ENCODE measurements at places on chromosomes 12 and 14.
A peak's percentile ranks its signal among the peaks of the same experiment; 100 is the strongest.

- DNase-seq = no peak
Observed at GRCh38 chr12:120402217-120402616, 33.3 kb upstream of the MSI1 start.

DNA sequence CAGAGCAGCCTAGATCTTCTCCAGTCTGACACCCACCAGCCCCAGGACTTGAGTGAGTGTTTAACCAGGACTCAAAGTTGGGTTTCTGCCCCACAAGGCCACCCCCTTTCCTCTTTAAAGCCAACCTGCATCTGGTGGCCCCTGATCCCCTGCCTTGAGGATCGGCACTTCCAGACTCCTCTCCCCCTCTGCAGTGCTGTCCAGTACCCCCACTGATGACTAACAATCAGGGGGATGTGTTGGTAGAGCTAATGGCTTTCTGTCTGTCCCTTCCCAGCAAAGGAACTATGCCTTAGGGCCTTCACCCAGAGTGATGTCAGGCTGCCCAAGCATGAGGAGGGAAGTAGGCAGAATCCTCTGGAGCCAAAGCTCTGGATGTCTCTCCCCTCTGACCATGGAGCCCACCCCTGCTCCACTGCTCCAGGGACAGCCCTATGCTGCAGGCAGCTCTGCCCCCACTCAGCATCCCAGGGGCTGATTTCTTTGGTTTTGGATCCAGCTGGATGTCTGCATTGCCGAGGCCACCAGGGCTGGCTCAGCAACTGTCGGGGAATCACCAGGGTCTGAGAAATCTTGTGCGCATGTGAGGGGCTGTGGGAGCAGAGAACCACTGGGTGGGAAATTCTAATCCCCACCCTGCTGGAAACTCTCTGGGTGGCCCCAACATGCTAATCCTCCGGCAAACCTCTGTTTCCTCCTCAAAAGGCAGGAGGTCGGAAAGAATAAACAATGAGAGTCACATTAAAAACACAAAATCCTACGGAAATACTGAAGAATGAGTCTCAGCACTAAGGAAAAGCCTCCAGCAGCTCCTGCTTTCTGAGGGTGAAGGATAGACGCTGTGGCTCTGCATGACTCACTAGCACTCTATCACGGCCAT lies 42.9 kb downstream of the DAD1 start:
- peak; percentile 67 for DNase-seq

DNA sequence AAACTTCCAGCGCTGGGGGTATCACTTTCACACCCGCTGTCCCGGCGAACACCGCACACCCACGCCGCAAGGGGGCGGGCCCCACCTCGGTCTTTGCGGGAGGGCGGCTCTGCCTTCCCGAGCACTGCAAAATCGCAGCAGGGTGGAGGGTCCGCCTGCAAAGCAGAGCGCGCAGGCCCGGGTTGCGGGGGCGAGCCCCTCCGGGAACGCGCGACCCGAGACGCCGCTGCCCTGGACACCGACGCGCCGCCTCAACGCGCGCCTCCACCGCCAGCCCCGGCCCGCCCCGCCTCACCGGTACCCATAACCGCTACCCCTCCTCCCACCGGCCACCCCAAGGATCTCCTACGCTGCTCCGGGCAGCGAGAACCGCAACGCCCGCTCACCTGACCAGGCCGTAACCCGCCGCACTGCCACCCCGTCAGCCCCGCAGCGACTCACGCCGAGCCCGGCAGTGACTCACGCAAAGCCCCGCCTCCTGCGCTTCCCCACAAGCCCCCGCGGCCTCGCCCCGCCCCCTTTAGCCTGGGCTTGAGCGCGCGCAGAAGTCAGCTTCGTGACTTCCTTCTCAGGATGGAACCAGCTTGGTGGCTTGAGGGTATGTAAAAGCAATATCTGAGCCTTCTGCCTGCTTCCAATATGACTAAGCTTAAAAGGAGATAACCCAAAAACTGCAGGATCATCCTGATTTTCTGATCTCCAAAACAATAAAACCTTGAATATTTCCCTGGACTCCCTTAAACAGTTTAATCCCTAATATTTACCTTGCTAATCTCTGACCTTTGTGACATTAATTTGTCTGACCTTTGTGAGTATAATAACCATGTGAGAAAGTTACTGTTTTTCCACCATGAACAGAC lies at the start of gene RPAP3:
Gene RPAP3 (minus strand): TSS at position 465 of the 860 bp plus-strand sequence. CDS start 3,190 bp downstream, outside the sequence.
- DNase-seq = peak; percentile 84

DNA sequence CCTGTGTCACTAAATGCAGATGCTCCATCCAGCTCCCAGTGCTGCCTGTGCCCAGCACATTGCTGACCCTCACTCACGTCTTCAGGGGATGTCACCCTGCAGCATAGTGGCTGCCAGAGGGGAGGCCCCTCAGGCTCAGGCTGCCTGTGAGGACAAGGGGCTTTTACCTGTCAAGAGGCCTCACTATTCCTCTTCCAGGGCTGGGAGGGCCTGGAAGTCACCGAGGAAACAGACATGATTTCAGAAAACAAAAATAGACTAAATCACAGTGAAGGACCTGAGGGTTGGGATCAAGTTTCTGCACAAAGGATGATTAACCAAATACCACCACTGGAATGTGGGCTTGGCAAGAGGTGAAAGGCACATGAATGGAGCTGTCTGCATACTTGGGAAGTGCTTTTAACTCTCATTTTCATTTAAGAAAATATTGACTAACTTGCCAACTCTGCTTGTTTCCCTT lies 1202.3 kb downstream of the BCL11B start:
- DNase-seq = no peak

- no peak for DNase-seq
Observed at GRCh38 chr12:124551268-124552144, 15.9 kb downstream of the NCOR2 start.

DNA sequence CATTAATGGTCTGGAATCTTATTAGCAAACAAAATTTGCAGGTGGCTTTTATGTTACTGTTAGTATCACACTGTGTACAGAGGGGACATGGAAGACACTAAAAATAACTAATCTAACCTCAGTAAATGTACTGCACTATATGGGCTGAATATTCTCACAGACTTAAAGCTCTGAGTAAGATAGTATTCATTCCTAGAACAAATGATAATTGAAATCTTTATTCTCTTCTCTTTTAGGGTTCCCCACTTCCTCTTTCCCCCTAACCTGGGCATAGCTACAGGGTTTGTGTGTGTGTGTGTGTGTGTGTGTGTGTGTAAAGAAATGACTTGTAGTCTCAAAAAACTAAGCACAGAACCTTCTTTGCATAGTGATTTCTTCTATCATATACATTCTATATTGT lies 21.4 kb upstream of the HECTD1 start:
- DNase-seq = no peak

GRCh38 chr14:76727384-76727783 lies 33.9 kb upstream of the VASH1 start:
- DNase-seq = no peak

DNA sequence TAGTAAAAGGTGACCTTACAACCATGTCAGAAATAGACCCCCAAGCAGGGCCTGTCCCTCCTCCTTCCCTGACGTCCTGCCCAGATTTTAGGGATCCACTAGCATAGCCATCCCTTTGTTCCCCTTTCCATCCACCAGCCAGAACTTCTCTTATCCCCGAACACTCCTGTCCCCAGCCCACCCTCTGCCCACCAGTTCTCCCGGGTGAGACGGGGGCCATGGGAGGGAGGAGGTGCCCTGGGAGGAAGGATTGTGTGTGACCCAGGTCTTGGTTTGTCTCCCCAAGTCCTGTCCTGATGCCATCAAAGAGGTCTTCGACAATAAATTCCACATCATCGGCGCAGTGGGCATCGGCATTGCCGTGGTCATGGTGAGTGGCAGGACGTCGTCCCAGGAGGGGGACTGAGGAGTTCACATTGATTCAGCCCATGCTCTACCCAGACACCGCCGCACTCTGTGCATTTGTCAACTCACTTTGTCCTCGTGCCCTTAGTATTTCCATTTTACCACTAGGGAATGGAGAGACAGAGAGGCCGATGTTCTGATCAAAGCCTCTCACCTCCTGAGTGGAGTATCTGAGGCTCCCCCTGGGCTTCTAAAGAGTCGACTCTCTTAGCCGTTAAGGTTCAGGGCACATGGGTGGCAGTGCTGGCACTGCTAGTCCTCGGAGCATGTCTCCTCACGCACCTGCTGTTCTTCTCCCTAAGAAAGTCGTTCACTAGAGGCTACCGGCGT lies 35.9 kb downstream of the CD9 start:
- no peak for DNase-seq

- DNase-seq = no peak
Observed at GRCh38 chr14:68983191-68983590, 4.1 kb upstream of the ACTN1 start.

- DNase-seq = no peak
Observed at GRCh38 chr12:2229661-2230539, 177.1 kb downstream of the CACNA1C start.

GRCh38 chr12:92259291-92259690 lies 113.6 kb upstream of the BTG1 start:
- no peak for DNase-seq

GRCh38 chr14:56133547-56133946 lies 15.3 kb downstream of the PELI2 start:
- no peak for DNase-seq

- DNase-seq = no peak
Observed at GRCh38 chr12:132056320-132056719, 87.8 kb downstream of the DDX51 start.

- DNase-seq = no peak
Observed at GRCh38 chr12:127360580-127360979, 906.4 kb upstream of the TMEM132C start.

DNA sequence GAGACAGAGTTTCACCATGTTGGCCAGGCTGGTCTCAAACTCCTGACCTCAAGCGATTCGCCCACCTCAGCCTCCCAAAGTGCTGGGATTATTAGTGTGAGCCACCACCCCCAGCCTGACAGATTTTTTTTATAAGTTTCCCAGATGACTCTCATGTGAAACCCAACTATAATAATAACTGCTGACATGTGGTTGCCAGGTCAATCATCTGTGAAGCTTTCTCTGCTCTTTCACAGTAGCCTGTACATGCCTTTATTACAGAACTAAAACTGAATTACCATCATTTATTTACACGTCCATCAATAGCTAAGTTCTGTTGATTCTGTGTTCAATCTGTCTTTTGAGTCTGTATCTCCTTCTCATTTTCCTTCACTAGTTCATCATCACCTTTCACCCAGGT lies 218.5 kb downstream of the RPS29 start:
- no peak for DNase-seq

GRCh38 chr14:90381011-90381786 lies 15.6 kb upstream of the CALM1 start:
- DNase-seq = peak; percentile 86

DNA sequence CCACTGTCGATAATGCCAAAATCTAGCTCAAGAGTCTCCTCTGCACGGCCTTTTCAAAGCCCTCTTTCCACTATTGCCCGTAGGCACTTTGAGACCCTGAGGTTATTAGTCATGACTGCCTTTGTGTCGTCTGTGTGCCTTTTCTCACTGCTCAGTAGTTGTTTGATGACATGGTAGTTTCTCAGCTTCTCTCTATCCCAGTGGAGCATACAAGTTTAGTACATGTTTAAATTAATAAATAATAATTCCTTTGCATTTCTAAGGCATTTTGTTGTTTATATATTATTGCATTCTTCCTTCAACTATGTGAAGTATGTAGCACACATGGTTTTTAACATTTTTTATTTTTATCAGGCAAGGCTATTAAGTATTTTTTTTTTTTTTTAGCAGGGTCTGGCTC lies 458.1 kb downstream of the PCNX1 start:
- no peak for DNase-seq

GRCh38 chr12:68240975-68241374 lies 12.4 kb downstream of the IL22 start:
- peak; percentile 57 for DNase-seq

GRCh38 chr12:124625867-124626675 lies 58.7 kb upstream of the NCOR2 start:
- DNase-seq = peak; percentile 75

DNA sequence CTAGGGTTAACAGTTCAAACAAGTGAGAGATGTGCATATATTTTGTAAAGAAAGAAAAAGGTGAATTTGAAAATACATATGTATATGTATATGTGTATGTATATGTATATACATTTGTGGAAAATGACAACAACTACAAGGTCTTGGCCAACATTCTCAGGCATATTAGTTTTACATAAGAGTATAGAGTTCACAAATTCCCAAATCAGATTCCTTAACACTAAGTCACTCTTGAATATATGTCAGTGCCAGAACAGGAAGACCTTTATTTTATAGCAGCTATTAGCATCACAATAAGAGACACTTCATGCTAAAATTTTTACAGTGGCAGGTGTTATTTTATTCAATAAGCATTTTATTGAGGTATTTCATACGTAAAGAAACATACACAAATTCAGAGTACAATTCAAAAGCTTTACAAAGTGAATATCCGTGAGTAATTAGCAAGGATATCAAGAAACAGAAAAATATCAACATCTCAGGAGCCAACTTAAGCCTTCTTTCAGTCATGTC lies 179.7 kb downstream of the SLC6A15 start:
- DNase-seq = no peak

DNA sequence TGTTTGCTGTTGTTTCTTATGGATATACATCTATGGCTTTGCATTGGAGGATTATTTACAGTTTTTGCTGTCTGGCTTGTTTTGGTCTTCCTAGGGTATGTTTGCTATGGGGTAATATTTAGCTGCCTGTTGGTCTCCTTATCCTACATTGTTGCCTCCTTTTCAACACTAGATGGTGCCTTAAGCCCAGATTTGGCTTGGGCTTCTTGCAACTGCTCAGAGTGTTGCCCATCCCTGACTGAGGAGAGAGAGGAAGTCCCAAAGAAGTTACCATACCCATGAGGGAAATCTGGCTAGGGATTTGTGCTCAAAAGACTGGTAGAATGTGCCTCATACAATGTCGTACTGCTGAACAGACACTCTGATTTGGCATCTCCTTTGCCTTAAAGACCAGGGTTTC lies 94.6 kb upstream of the MUCL1 start:
- peak; percentile 12 for DNase-seq

- peak; percentile 75 for DNase-seq
Observed at GRCh38 chr14:53539489-53540126, 386.5 kb upstream of the DDHD1 start.

DNA sequence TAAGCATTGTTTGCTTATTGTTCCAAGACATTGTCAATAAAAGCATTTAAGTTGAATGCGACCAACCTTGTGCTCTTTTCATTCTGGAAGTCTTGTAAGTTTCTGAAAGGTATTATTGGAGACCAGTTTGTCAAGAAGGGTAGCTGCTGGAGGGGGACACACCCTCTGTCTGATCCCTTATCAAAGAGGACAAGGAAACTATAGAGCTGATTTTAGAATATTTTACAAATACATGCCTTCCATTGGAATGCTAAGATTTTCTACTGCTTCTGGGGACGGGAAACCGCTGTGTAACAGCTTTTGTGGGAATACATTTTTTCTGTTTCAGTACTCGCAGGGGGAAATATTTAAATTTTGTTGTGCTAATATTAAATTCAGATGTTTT lies 3.5 kb downstream of the FOS start:
- peak; percentile 23 for DNase-seq

DNA sequence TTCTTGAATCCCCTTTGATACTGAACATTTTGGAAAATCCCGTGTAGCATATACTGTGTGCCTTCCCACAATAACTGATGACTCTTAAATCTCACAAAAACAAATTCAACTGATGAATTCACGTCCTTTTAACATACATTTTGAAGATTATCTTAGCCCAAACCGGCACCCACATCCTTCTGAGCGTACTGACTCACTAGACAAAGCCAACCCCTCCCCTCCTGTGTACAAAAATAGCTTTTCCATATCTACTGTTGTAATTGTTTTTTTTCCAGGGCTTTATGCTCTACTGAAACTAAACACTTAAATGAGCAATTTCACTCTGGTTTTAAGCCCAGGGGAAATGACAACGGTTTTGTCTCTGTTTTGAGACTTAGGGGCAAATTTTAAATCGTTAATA lies 109.4 kb upstream of the ATF7IP start:
- DNase-seq = peak; percentile 73

Data from amniotic epithelial cell (primary cell).